ENCODE measurements at places on chromosomes 6 and 20.

DNA sequence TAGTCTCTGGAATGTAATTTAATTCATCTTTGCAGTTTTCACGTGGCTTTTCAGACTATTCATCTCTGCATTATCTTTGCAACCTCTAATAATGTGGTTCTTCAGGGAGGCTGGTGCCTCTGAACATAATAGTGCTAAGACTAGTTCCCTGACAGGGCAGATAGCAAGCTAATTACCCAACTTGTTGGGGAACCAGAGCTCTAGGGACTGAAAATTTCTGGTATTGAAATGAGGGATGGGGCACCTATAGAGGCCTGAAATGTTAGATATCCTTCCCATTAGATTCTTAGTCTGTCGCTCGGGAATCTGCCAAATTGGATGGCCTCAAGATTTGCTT is 693.6 kb upstream of the MAP3K7 start:
- no peak for DNase-seq

DNA sequence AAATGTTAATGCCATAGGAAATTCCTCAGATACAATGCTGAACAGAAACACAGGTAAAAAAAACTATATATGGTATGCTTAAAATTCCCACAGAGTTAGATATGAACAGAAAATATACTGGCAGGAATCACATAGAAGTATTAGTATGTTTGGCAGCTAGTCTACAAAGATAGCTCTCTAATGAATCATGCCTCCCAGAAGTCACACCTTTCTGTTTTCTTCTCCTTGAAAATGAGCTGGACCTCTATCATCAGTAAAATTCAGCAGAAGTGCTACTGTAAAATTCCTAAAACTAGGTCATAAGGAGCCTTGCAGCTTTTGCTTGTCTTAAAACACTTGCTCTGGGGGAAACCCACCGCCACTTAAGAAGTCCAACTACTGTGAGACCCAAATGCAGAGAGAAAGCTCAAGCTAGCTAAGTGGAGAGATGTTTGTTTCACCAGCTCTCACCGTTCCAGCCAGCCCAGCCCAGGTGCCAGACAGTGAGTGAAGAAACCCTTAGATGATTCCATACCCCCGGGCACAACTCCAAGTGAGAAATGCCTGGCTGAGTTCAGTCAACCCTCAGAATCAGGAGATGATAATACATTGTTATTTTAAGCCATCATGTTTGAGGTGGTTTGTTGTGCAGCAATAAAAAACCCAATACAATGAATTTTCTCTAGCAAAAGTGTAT is 43.0 kb downstream of the TSPYL4 start:
- no peak for DNase-seq

DNA sequence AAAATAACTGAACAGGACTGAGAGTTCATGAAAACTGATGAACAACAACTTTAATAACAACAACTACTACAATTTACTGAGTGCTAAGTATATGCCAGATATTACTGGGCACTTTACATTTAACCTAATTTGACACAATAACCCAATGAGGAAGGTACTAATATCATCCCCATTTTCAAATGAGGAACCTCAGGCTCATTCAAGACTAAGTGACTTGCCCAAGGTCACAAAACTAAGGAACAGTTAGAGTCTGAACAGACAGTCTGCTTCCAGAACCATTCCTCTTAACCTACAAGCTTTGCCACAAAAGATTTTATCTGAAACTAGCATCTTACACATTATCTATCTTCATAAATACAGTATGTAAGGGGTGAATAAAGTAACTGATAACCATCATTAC is 10.6 kb upstream of the NDRG3 start:
- no peak for DNase-seq

- no peak for DNase-seq
Measured at GRCh38 chr6:87791029-87791428, 89.0 kb upstream of the AKIRIN2 start.

DNA sequence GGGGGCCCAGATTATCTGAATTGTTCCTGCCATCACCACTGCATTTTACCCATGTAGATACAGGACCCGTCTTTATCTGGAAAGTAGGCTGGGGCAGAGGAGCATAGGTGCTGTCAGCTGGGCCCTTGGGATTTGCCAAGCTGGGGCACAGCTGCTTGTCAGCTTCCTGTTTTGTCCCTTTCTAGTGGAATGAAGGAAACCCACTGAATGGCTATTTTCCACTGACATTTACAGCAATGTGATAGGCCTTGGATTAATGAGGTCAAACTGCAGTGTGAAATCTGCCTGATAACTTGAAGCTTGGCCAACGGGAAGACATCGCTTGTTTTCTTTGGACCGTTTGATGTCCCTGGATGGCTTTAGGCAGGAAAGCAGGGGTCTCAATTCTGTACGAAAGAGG is 6.7 kb downstream of the PPP1R16B start:
- DNase-seq = no peak

DNA sequence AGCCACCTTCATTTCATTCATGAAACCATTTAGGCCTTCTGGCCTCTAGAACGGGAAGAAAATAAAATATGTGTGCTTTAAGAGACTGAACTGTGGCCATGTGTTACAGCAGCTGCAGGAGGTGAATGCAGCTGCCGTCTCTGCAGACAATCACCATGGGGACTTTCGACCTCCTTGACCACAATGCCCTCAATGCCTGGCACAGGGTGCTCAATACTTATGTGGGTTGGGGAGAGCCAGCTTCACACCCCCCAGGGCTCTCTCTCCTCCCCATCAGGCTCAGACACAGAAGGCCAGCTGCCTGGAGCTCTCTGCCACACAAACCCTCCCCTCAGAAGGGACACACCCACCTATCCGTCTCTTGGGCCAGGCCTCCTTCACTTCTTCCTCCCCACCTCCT is 43.5 kb downstream of the ANKRD60 start:
- no peak for DNase-seq

- no peak for DNase-seq
Measured at GRCh38 chr6:48084201-48084600, 26.8 kb downstream of the PTCHD4 start.

GRCh38 chr6:170124836-170125235 is 166.0 kb downstream of the DLL1 start:
- no peak for DNase-seq

- no peak for DNase-seq
Measured at GRCh38 chr20:3785240-3786125, 1.1 kb downstream of the CENPB start.

GRCh38 chr6:18488526-18489270 is 101.5 kb downstream of the RNF144B start:
- no peak for DNase-seq

- DNase-seq = peak; percentile 75
Measured at GRCh38 chr20:35607003-35607735, 8.5 kb upstream of the SPAG4 start.

DNA sequence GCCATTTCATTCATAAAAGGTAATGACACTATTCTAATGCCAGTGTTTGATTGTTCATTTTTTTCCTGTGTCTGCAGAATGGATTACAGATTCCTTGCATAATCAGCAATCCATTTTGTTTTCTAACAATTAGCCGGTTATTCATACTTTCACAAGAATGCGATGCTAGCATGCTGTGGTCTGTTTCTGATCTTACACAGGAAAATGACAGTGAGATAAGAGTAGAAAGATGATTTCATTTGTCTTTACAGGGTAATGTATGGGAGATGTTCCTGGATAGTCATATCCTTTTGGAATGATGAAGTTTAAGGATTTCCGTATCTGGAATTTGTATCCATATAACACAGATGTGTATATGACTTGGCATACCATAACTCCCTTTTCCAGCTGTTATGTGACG is 207.3 kb downstream of the FARS2 start:
- no peak for DNase-seq

- DNase-seq = peak; percentile 70
Measured at GRCh38 chr6:89145091-89145955, 532 bp upstream of the PM20D2 start.

- DNase-seq = no peak
Measured at GRCh38 chr6:42449917-42450476, 1.7 kb downstream of the TRERF1 start.

GRCh38 chr20:22921595-22922421 is 113.3 kb upstream of the SSTR4 start:
- DNase-seq = no peak
